ENCODE measurements at places on chromosomes 2 and 18.

DNA sequence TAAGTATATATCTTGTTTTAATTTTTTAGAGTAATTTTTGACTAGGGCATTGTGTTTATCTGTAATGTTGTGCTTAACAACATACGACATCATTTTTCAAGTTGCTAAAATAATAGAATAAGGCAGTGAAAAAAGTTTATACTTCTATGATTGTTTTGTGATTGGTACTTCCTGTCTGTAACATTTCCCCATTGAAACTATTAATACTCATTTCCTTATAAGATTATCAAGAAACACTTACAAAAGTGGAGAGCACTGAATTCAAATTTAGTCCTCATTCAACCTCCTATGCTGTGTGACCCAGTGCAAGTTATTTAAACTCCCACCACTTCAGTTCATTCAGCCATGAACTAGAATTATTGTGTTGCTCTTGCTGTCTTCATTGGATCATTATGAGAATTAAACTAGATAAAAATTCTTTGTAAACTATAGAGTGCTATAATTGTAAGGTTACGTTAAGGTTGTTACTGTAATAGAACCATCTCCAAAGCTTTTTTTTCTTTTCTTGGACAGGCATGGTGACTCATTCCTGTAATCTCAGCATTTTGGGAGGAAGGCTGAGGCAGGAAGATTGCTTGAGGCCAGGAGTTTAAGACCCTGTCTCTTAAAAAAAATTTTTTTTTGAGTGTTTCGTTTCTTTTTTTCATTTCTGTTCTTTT, 2.8 kb downstream of the ETAA1 start:
- no peak for DNase-seq

GRCh38 chr2:65353927-65354326, 78.5 kb downstream of the SPRED2 start:
- DNase-seq = no peak

DNA sequence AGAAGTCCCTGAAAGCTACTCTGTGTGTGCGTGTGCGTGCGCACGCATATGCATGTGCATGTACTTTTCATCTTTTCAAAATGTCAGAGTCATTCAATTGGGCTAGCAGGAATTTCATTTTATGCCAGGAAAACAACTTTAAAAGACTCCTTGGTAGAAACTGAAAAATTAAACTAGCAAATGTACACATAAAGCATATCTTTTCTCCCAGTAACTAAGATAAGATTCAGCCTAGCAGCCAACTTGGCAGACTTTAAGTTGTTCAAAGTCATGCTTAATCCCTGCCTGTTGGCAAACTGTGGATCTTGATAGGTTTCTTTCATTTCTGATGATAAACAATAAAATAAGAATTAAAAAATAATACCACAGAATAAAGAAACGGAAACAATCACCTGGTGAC, 1129.1 kb downstream of the LRP1B start:
- DNase-seq = no peak

DNA sequence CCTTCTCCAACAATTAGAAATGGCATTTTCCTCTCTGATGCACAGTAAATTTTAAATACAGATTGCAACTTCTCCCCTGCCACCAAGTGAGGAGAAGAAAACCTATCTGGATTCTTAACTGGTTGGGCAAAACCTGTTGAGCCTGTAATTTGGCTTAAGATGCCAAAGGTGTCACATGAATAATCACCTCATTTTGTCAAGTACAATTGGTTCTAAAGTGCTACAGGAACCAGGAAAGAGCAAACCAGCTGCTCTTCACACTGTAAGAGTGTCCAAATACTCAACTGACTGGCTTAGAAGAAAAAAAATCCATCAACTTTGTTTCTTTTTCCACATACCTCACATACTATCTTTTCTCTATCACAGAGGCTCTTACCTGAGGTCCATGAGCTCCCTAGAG, 35.4 kb downstream of the NPC1 start:
- no peak for DNase-seq

DNA sequence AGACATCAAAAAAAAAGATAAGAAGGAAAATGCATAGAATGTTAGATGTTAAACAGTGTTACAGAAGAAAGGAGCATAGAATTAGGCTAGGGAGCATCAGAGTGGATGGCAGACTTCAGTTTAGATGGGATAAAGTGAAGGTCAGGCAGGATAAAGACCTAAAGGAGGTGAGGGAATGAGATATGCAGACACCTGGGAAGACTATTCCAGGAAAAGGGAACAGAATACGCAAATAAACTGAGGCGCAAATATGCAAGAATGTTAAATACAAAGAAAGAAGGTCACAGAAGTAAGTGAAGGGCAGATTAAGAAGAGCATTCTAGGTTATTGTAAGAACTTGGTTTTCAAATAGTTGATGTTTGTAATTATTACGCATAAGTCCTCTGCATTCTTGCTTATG, 116.3 kb upstream of the REG3A start:
- DNase-seq = no peak

- no peak for DNase-seq
Measured at GRCh38 chr2:12606472-12607000, 110.2 kb upstream of the TRIB2 start.

- DNase-seq = no peak
Measured at GRCh38 chr2:60880643-60881046, 729 bp upstream of the REL start.

DNA sequence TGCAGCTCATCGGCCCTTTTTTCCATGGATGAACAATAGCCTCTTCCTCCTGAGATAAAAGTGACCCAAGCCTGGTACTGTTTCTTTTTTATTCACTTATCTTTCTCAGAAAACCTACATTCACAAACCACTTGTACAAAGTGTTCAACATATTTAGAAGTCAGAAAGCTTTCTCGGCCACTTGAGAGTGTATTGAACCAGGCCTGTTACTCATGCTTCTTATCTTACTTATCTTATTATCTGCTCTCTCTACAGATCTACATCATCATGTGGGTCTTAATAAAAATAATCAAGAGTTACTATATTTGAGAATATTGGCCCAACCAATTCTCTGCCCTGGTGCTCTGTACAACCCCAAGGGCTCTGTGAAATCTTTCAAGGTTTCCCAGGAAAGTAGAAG, 242.1 kb downstream of the MREG start:
- DNase-seq = no peak

GRCh38 chr2:3199627-3200345, 177.8 kb downstream of the EIPR1 start:
- DNase-seq = no peak

DNA sequence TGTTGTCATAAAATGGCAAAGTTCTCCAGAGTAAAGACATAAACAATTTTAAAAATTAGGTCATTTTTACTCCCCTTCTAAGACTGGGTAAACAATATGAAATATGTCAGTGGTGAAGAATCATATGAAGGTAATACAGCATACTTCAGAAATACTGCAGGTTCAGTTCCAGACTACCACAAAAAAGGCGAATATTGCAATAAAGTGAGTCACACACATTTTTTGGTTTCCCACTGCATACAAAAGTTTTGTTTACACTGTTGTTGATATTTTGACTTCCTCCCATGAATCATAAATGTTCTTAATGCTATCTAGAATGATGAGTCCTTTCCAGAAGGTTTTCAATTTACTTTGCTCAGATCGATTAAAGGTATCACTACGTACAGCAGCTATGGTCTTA, 73.5 kb downstream of the SMC6 start:
- no peak for DNase-seq

DNA sequence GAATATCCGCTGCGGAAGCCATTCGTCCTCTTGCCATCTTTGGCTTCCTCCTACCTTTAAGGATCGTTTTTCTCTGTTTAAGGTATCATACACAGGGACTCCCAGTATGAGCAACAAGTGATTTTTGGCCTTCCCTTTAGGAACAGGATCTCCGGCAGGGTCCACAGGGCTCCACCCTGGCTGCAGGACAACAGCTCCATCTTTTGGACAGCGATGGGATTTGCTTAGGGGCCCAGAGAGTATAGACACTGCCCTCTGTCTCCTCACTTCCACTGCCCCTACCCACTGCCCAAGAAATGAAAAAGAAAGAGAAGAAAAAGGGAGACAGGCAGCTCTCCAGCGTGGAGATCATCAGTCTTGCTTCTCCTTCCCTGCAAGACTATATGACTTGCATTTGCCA, 224.5 kb downstream of the UXS1 start:
- no peak for DNase-seq

DNA sequence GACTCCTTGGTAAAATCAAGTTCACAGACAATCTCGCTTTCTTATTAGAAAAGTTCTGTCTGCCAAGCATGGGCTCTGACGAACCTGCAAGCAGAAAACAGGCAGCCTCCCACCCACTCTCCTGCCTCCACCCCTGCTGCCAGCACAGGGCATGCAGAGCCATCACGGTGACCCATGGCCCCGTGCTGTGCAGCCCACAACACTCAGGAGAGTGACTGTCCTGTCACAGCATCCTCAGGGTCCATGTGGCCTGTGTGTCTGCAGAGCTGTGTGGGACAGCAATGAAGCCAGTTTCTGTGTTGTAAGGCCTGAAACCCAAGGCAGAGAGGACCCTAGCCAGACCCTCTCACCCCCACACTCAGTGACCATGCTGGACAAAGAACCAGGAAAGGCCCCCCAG, 46.2 kb downstream of the TFCP2L1 start:
- no peak for DNase-seq

DNA sequence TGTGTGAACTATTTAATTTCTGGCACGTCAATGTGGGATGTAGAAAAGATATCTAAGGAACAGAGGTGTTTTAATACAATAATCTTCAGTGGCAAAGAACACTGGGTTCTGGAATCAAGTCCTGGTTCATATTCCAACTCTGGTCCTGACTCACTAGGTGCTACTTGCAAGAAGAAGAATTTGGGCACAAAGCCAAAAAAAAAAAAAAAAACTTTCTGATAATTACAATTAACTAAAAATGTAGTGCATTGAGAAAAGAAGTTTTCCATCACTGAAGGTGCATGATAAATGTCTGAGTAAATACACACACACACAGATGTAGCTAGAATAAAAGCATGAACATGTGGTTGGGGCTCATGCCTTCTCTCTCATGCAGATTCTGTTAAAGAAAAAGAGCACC, 424.4 kb upstream of the REG3G start:
- no peak for DNase-seq

DNA sequence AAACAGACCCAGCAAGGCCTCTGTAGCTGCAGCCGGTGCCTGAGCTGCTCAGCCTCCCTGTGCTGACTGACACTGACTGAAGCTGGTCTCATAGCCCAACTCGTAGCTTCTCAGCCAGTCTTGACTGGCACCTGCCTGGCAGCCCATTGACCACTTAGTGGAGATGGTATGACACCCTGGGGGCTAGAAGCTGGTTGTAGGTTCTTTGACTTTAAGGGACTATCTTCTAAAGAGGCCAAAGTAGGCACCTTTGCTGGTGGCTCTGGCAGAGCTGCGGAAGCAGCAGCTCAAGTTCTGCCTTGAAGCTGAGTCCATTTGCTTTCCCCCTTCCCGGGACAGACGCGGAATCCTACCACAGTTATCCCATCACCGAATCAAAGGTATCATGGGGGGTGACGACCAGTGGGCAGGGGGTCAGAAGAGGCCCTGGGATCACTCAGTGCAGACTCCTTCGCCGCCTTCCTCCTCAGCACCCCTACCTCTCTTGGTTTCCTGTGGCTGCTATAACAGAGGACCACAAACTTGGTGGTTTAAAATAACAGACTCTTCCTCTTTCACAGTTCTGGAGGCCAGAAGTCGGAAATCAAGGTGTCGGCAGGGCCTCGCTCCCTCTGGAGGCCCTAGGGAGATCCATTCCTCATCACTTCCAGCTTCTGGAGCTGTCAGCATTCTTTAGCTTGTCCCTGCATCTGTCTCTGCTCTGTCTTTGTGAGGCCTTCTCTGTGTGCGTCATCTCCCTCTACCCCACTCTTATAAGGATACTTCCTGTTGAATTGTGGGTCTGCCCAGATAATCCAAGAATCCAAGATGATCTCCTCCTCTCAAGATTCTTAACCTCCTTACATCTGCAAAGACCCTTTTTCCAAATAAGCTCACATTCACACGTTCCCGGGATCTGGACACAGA, 13.7 kb upstream of the FOSL2 start:
- no peak for DNase-seq

DNA sequence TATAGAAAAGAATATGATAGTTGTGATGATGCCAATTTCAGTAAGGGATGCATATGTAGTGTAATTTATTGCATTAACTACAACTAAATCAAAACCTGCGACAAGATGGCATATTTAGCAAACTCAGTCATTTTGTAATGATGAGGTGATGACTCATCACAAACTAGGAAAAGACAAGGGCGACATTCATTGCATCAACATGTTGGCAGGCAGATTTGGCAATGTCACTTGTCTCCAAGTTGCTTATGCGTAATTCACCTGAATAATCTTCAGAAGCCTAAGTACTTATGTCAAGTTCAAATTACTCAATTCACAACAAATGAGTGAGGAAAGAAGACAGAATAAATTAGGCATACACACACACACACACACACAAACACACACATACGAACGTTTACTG, 273.2 kb upstream of the RGPD4 start:
- DNase-seq = no peak
